ENCODE measurements at places on chromosomes 5 and 9.

- no peak for DNase-seq
Measured at GRCh38 chr5:121979691-121980090, 17.9 kb downstream of the SRFBP1 start.

DNA sequence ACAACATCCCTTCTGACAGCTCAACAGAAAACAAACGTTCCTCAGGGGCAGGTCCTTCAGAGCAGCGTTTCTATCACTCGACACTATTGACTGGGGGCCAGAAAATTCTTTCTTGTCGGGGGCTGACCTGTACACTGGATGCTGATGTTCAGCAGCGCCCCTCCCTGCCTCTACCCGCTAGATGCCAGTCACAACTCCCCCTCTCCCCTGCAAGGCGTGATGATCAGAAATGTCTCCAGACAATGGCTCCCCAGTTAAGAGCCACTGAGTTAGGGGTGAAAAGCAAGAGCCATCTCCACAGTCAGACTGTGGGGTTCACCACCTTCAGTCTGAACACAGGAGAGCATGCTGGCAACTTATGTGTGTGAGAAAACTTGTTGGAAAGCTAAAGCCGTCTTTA lies 39.8 kb downstream of the SERINC5 start:
- DNase-seq, result no peak

DNA sequence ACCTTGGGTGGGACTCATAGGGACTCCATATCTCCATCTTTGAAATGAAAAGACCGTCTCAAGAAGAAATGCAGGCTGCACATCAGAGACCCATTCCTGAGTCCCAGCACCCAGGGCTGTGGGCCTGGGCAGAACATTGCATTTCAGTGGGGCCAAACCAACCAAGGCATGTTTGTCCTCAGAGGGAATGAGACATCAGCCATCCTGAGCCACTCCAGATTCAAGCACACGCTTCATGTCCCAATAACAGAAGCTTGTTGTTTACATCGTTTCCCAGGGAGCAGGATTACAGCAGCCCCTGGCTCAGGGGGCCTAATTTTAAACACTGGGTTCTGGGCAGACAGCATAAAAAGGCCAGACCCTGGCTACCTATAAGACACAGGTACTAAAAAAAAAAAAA lies 24.3 kb downstream of the DUSP1 start:
- DNase-seq, result no peak

DNA sequence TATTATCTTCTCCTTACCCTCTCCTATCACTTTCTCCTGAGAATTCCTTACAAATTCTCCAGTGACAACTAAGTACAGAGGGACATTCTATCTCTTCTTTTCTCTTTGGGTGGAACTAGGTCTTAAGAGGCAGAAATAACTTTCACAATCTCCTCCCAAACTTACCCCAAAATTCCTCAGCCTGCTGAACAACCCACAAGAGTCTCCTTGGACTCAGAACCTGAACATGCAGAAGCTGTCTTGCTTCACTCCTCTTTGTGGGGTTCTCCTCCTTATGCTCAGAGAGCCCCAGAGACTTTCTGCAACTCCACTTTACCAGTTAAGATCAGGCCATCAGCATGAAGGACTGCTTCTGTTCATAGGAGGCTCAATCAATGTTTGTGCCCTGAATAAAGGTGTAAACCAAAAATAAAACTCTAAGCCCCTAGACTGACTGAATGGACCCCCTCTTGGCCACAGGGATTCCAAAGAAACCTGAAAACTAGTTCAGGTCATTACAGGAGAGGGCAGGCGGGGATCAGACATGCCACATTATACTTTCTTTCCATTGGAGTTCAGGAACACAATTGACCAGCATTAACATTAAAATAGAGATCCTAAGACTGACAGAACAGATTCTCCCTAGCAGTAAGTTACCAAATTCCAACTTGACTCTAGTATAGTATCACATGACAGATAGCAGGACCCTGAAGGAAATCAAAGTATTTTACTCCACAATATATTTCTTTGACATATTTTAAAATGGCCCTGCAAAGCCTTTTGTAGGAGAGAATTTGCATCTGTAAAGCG lies 179.7 kb upstream of the FBXL17 start:
- no peak for DNase-seq

DNA sequence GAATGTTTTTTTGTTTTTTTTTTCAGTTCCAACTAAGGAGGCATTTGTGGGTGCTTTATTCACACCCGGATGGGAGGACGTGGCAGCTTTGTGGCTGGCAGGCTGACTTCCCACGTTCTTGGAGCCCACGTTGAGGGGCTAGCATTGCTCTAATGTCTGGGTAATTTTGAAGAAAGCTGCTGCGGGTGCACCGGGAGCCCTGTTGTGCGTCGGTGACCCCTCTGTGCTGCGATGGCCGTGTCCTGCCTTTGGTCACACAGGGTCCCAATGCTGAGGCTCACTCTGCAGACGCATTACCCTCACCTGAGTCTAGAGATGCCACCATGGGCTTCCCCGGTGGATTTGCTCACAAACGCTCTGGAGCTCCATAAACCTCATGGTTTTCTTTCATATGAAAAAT lies 34.2 kb downstream of the NDUFS6 start:
- DNase-seq, result no peak

DNA sequence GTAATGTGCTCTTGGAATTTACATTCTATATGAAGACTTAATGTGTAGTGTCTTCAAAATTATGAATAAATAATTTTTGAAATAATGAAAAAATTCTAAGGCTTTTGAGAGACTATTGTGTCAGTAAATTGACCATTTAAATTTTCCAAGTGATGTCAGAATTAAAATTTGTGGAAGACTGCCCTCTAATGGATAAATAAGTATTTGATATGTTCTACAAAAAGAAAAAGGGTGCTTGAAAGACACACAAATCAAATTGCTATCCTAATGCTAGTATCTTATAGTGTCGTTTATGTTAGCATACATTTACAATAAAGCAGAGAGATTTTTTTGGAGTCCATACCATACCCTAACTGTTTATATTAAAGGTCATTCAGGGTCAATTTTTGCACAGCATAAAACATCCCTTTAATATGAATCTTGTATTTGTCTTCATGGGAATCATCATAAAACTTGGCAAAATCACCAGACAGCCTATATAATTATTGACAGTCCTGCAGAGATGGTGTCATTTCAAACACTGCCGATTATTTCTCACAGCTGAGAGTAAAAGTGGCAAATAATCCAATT lies 120.8 kb upstream of the SLC27A6 start:
- DNase-seq, result no peak

GRCh38 chr5:150946351-150946905 lies 41.6 kb upstream of the ZNF300 start:
- no peak for DNase-seq

- no peak for DNase-seq
Measured at GRCh38 chr9:100428871-100429654, 2.1 kb downstream of the MSANTD3 start.

- DNase-seq, result no peak
Measured at GRCh38 chr9:81032831-81033230, 656.5 kb downstream of the TLE1 start.

GRCh38 chr5:31854181-31855133 lies 215.5 kb downstream of the PDZD2 start:
- peak; percentile 20 for DNase-seq

GRCh38 chr9:92963831-92964606 lies 16.7 kb downstream of the FGD3 start:
- DNase-seq, result no peak

DNA sequence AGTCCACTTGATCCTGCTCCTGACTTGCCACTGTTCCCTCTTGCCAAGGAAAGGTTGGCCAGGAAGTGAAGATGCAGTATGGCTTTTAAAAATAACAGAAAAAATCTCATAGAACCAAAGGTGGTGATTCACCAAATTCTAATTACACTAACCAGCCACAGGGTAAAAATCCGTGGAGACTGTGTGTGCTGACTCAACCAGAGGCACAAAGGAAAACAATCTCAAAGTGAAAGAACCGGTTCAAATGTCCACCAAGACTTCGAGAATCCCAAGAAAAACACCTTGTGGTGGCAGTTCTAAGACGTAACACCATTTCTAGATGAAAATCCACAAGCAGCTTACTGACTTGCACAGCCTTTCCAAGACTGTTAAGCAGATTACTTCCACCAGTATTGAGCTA lies 279.1 kb downstream of the TLE1 start:
- no peak for DNase-seq

GRCh38 chr5:177353093-177353492 lies 1.6 kb upstream of the LMAN2 start:
- no peak for DNase-seq

GRCh38 chr5:174589599-174589998 lies 134.8 kb upstream of the MSX2 start:
- DNase-seq, result no peak

- DNase-seq, result no peak
Measured at GRCh38 chr5:140076788-140077187, 33.7 kb upstream of the NRG2 start.

GRCh38 chr5:21145376-21145775 lies 1157.4 kb upstream of the CDH18 start:
- DNase-seq, result no peak

- DNase-seq, result no peak
Measured at GRCh38 chr5:126511961-126512360, 83.1 kb downstream of the ALDH7A1 start.
